Spinal cord (tissue), 10 donors: ENCODE measurements at places on chromosomes 5 and 9. TPM values are rescaled to one million over a fixed set of nuclear protein-coding genes. Genes with fewer than 3 reads are reported as not detected.

DNA sequence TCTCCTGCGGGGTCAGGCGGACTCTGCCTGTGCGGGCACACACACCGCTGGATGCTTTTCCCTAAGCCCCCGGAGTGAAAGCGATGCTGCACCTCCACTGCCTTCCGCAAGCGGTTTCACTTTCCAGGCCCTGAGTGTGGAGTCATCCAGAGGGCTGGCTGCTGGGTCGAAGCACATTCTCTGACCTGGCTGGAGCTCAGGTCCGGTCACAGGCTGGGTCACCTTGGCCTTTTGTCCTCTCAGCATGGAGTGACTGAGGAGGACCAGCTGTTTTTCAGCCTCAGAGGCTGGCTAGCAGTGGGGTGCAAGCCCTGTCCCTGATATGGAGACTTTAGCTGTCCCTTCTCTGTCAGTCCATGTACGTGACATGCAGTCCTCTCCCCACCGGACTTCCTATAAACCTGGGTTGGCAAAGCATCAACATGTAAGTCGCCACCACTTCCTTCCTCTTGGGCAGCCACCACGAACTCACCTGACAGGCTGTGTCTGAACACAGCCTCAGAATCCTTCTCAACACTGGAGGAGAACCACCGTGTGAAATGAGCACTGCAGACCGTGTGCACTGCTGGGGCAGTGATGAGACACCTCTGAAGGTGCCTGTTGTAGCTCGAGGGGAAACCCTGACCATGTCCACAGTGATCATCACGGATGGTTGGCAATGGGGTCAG, 51.3 kb downstream of the GADD45G start:
- DNase-seq = no peak

- DNase-seq = no peak
These were observed 1.3 kb downstream of the ASTN2 start for GRCh38 chr9:117413346-117414219.

The TEX48 gene
- not detected for total RNA-seq

DNA sequence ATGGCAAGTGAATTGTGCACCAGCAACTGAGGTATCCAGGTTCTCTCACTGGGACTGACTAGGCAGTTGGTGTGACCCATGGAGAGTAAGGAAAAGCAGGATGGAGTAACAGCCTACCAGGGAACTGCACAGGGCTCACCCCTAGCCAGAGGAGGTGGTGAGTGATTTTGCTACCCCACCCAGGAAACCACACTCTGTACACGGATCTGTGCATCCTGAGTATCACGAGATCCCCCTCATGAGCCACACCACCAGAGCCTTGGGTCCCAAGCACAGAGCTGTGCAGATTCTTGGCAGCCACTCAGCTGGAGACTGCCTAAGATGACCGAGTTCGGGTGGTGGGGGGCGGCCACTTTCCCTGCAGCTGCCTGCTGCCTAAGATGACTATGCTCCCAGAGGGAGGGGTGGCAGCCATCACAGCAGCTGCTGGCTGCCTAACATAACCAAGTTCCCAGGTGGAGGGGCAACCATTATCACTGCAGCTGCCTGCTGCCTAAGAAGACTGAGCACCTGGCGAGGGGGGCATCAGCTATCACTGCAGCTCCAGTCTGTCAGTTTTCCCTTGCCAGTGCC, 48.4 kb upstream of the EFNA5 start:
- DNase-seq = no peak

DNA sequence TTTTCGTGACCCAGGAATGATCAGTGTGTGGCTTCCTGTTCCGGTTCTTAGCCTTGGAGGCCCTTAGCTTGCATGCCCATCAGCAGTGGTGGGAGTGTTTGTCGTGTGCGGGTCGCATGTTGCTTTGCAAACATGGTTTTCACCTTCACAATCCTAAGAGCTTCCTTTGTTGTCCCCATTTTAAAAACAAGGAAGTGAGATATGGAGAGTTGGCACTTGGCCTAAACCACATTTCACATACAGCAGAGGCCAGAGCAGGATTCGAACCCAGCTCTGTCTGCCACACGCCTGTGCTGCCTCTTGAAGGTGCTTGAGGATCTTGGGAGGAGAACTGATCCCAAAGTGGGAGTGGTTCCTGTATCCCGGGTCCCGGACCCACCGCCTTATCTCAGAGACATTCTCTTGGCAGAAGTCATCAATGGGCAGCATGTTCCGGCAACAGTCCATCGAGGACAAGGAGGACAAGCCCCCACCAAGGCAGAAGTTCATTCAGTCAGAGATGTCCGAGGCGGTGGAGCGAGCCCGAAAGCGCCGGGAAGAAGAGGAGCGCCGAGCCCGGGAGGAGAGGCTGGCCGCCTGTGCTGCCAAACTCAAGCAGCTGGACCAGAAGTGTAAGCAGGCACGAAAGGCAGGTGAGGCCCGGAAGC, 38.2 kb upstream of the POMT1 start:
- DNase-seq = no peak
